ENCODE measurements at places on chromosomes 3 and 15. TPM values are rescaled to one million over a fixed set of nuclear protein-coding genes. Genes with fewer than 3 reads are reported as not detected.

DNA sequence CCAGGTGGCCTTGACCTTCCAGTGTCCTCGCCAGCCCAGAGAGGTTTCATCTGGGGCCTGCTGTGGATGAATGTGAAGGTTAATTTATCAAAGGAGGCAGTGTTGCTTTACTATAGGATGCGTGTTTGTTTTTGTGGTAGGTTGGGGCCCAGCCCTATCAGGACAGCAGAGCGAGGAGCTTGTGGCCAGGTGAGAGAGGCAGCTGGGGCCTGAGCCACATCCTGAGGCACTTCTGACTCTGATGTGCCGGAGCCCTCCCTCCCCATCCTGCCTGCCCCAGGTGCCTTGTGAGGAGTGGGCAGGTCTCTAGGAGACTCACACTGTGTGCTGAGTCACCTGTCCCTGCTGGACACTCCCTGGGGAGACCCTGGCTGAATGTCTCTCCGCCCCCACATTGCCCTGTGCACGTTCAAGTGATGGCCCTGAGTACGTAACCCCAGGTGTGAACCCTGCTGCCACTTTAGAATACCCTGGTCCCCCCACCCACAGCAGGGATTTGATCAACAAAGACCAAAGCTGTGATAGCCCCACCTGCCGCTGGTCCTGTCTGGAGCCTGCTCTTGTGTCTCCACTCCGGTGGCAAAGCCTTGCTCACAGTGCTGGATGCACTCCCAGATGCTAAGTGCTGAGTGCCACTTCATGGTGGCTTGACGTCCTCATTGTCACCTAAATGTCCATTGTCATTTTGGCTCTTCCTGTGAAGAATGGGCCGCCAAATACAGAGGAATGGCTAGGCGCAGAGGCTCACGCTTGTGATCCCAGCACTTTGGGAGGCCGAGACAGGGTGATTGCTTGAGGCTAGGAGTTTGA, 16.0 kb downstream of the FBLN2 start:
- no peak for DNase-seq

- DNase-seq, result no peak
Measured at GRCh38 chr15:43518197-43518761, 871 bp downstream of the MAP1A start.

GRCh38 chr3:157069846-157070677, 89.9 kb downstream of the CCNL1 start:
- no peak for DNase-seq

GRCh38 chr3:66488492-66488891, 12.3 kb downstream of the LRIG1 start:
- no peak for DNase-seq

GRCh38 chr3:168596175-168596823, 500.6 kb upstream of the GOLIM4 start:
- no peak for DNase-seq

DNA sequence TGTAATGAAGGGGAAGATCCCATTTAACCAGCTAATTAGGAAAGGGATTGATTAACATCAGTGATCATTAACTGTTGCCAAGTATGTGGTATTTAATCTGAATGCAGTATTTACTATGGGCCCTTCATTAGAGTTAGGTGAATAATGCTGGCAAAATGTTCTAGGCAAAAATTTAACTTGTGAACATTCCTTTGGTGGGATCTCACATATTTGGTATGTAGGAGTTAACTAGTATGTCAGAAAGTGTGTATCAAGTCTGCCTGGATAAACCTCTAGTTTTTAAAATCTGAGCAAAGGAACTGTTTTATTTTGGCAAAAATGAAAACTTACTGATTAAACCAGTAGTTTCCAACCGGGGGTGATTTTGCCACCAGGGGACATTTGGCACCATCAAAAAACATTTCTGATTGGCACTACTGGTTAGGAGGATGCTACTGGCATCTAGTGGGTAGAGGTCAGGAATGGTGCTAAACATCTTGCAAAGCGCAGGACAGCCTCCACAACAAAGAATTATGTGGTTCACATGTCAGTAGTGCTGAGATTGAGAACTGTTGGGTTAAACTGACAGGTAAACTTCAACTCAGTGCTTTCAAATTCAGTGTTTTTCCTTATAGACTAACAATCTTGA, 22.5 kb downstream of the LRTM1 start:
- no peak for DNase-seq

FOXB1 gene
- total RNA-seq, result 0.19 TPM

ANKRD34C gene
- total RNA-seq, result not detected

MKRN2OS gene
- not detected for total RNA-seq

RPL14 gene
- 2,898 TPM for total RNA-seq

DNAH12 gene
- total RNA-seq, result 0.28 TPM

GLCE gene
- 5.1 TPM for total RNA-seq

AHSG gene
- total RNA-seq, result 1.9 TPM

TIGIT gene
- 21.2 TPM for total RNA-seq
